T-cell (primary cell): ENCODE measurements at places on chromosomes 6 and 20. TPM values are rescaled to one million over a fixed set of nuclear protein-coding genes. Genes with fewer than 3 reads are reported as not detected.

DNA sequence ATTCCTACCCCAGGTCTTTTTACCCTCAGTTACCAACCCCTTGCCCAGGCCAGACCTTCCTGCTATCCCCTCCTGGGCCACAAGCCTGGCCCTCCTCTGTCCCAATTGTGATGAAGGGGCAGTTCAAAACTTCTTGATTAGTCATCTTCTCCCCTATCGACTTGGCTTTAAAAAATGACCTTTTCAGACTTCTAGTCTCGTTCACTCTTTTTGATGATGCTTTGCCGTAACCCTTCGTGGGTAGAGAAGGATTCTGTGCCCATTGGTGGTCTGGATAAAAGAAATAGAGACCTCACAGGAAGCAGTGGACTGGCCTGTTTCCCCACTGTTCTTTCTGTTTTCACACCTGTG lies 5.5 kb downstream of the VEGFA start:
- DNase-seq, result no peak
- no peaks in the 10 kb centered on the region for H3K36me3 ChIP-seq
- no peaks in the 10 kb centered on the region for H3K27me3 ChIP-seq
- H3K4me3 ChIP-seq, result no peak overlapping the region
- H3K4me1 ChIP-seq, result peaks cover 21% of the 10 kb centered on the region

- H3K27ac ChIP-seq, result no peak overlapping the region
- H3K4me1 ChIP-seq, result no peaks in the 10 kb centered on the region
- H3K36me3 ChIP-seq, result no peaks in the 10 kb centered on the region
Observed at GRCh38 chr6:31070711-31071197, 41.6 kb downstream of the C6orf15 start.

The RNF217 gene
- 0.35 TPM for total RNA-seq

The AGER gene
- 81.4 TPM for total RNA-seq

DNA sequence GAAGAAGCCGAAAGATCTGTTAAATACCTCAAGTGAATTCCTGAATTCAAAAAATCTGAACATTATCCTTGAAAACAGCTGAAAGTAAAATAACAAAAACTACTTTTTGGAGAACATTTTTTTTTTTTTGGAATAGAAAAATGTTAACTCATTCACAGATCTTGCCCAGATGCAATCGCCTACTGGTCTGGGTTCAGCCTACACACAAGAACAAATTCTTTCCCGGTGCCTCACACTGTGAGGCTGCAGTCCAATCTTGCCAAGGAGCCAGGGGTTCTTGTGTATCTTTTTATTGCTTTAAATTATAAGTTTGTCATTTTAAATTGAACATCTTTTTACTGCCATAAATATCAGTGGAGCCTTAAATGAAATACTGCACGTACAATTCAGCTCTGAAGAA lies 41.2 kb upstream of the TMEM200A start:
- no peaks in the 10 kb centered on the region for H3K27me3 ChIP-seq
- DNase-seq, result no peak
- H3K4me1 ChIP-seq, result peaks cover 5% of the 10 kb centered on the region
- H3K4me3 ChIP-seq, result no peak overlapping the region
- H3K36me3 ChIP-seq, result no peaks in the 10 kb centered on the region

The SAMD10 gene
- 24.2 TPM for total RNA-seq

GRCh38 chr20:58623579-58624473 lies 27.3 kb upstream of the STX16 start:
- DNase-seq, result no peak
- H3K4me1 ChIP-seq, result no peaks in the 10 kb centered on the region
- no peak overlapping the region for H3K4me3 ChIP-seq
- H3K36me3 ChIP-seq, result no peaks in the 10 kb centered on the region
- H3K27me3 ChIP-seq, result no peaks in the 10 kb centered on the region

DNA sequence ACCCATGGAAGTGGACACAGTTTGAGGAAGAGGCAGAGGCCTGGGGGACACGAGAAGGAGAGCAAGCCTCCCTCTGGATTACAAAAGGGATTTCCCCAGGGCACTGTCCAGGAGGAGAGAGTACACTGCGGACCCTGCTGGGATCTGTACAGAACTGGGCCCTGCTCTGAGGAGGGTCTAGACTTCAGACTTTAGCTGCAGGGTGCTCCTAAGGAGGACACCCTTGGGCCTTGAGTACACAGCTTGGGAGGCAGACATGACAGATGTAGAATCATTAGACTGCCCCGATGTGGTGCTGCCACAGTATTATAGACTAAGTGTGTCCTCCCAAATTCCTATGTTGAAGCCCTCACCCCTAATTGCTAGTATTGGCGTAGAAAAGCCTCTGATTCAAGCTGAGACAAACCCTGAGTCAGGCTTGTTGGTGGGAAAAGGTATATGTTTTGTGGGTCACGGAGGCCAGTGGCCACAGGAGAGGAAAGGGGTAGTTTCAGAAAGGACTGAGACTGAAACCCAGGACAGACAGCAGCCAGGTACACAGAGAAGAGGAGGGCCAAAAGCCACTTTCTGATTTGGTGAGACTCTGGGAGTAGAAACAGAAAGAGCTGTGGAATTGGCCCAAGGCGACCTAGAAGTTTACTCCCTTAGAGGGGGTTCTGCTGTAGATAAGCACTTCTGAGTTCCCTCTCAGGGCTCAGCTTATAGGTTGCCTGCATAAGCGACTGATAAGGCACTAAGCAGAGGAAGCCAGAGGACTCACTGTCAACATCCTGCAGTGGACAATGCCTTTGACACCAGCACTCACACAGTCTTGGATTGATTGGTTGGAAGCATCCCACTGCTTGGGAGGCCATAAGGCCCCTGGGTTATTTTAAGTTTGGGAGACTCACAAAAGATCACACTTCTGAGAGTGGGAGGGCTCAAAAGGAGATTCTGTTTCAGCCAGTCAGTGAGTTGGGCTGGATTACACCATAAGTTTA lies 16.5 kb upstream of the SH3BGRL2 start:
- no peak overlapping the region for H3K27ac ChIP-seq
- H3K4me3 ChIP-seq, result no peak overlapping the region
- no peak for DNase-seq
- no peaks in the 10 kb centered on the region for H3K4me1 ChIP-seq
- H3K36me3 ChIP-seq, result no peaks in the 10 kb centered on the region

The SMOC2 gene
- 0.16 TPM for total RNA-seq

DNA sequence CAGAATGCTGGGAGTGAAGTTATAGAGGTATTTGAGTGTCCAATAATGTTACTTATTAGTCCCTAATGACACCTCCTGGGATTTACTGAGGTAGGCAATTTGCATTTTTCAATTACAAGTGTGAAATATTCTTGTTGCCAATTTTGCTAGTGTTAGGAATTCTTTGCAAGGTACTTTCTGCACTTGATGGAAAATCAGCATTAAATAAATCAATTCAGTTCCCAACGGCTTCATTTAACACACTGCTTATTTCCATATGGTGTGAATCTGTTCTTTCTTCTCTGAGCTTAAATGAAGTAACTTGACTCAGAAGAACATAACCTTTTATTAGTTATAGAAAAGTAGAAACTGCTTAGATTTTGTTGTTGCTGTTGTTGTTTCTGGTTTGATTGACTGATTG lies 21.2 kb downstream of the CCN2 start:
- no peaks in the 10 kb centered on the region for H3K27me3 ChIP-seq
- no peaks in the 10 kb centered on the region for H3K4me1 ChIP-seq
- no peak for DNase-seq
- no peak overlapping the region for H3K27ac ChIP-seq

The SEMG1 gene
- total RNA-seq, result not detected

The REM1 gene
- total RNA-seq, result not detected

GRCh38 chr6:157184202-157185015 lies 138.9 kb downstream of the TMEM242 start:
- H3K4me1 ChIP-seq, result peaks cover 6% of the 10 kb centered on the region
- H3K27me3 ChIP-seq, result no peaks in the 10 kb centered on the region
- no peak overlapping the region for H3K4me3 ChIP-seq
- H3K36me3 ChIP-seq, result peaks cover 65% of the 10 kb centered on the region
- no peak overlapping the region for H3K27ac ChIP-seq
- DNase-seq, result peak; percentile 50

The FILIP1 gene
- total RNA-seq, result not detected

GRCh38 chr20:63230800-63231268 lies 4.9 kb upstream of the BIRC7 start:
- H3K36me3 ChIP-seq, result no peaks in the 10 kb centered on the region
- no peak for DNase-seq
- H3K27ac ChIP-seq, result no peak overlapping the region
- no peak overlapping the region for H3K4me3 ChIP-seq
- peaks cover 18% of the 10 kb centered on the region for H3K4me1 ChIP-seq
- H3K27me3 ChIP-seq, result peaks cover 63% of the 10 kb centered on the region

The TFAP2C gene
- total RNA-seq, result 0.16 TPM

The LY6G6D gene
- total RNA-seq, result not detected

The STMND1 gene
- not detected for total RNA-seq

The PRRT1 gene
- total RNA-seq, result 2.0 TPM

The CLPSL2 gene
- total RNA-seq, result not detected

- H3K36me3 ChIP-seq, result no peaks in the 10 kb centered on the region
- H3K27ac ChIP-seq, result no peak overlapping the region
- H3K4me1 ChIP-seq, result peaks cover 5% of the 10 kb centered on the region
- H3K27me3 ChIP-seq, result no peaks in the 10 kb centered on the region
Observed at GRCh38 chr6:52227495-52227894, 16.8 kb downstream of the IL17F start.

DNA sequence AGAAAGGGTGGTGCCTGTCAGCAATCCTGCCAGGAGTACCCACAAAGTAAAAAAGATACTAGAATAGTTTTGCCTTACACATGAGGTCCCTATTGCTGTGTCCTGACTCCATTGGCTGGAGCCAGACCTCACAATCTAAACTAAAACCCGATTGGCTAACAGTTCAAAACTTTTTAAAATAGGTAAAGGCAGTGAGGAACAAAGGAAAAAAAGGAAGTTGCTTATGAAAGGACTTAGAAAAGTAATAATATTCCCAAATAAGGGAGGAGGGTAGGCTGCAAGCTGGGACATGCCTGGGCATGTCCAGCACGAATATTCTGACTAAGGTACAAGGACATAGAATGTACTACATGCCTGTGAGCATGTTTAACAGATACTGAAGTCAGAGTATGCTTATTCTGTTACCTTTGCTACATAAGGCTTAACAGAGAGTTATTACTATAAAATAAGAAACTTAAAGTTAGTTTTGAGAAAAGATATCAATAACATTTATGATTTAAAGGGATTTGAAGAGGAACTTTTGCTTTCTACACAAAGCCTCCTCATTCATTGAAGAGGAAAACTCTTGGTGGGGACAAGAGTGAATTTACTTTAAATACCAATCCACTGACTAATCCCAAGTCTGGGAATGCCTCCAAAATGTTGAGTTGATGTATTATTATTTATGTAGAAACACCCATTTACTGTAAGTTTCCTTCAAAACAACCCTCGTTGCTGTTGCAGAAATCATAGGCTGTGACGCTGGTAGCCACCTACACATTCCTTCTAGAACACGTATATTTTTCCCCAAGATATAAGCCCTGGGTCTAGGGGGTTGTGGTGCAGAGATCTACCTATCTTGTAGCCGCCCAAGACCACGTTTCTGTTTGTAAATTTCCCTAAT lies 8.2 kb upstream of the MTHFD1L start:
- no peak for DNase-seq
- no peak overlapping the region for H3K27ac ChIP-seq
- H3K36me3 ChIP-seq, result no peaks in the 10 kb centered on the region
- no peak overlapping the region for H3K4me3 ChIP-seq
- peaks cover 4% of the 10 kb centered on the region for H3K27me3 ChIP-seq
- no peaks in the 10 kb centered on the region for H3K4me1 ChIP-seq

The TRIM40 gene
- total RNA-seq, result not detected

DNA sequence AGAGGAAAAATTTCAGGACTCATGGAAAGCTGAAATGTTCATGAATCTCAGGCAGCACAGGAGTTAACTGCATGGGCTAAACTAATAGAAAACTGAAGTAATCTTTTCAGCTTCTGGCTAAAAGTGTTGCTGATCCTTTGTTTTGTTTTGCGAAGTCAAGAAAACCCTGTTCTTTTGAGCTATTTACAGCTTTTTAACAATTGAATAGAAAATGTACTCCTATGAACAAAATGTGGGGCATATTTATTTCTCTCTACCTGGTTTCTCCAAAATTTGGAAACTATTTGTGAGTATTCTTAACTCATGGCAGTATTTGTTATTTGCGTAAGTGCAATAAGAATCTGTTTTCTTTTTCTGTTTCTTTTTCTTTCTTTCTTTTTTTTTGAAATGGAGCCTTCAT lies 818.8 kb upstream of the CITED2 start:
- no peaks in the 10 kb centered on the region for H3K4me1 ChIP-seq
- no peak for DNase-seq
- no peak overlapping the region for H3K27ac ChIP-seq

The ASIP gene
- total RNA-seq, result not detected

The PGK2 gene
- not detected for total RNA-seq

- H3K4me3 ChIP-seq, result peak overlapping the region; percentile 93
- no peaks in the 10 kb centered on the region for H3K27me3 ChIP-seq
- H3K4me1 ChIP-seq, result peaks cover 15% of the 10 kb centered on the region
- H3K27ac ChIP-seq, result peak overlapping the region; percentile 77
- peak; percentile 26 for DNase-seq
Observed at GRCh38 chr6:52362443-52363227, 684 bp downstream of the PAQR8 start.

GRCh38 chr6:107741191-107741680 lies 82.9 kb downstream of the SCML4 start:
- peak overlapping the region; percentile 89 for H3K27ac ChIP-seq
- H3K4me3 ChIP-seq, result peak overlapping the region; percentile 3
- H3K36me3 ChIP-seq, result peaks cover 6% of the 10 kb centered on the region
- peaks cover 55% of the 10 kb centered on the region for H3K4me1 ChIP-seq
- DNase-seq, result no peak
